Activated CD4-positive, CD25-positive, alpha-beta regulatory T cell (primary cell): ENCODE measurements at places on chromosomes 16 and 17.
A peak's percentile ranks its signal among the peaks of the same experiment; 100 is the strongest.

- DNase-seq = no peak
Measured at GRCh38 chr16:14509055-14509454, 121.0 kb downstream of the PARN start.

GRCh38 chr17:40528692-40529417 lies 27.4 kb upstream of the TNS4 start:
- DNase-seq = no peak

DNA sequence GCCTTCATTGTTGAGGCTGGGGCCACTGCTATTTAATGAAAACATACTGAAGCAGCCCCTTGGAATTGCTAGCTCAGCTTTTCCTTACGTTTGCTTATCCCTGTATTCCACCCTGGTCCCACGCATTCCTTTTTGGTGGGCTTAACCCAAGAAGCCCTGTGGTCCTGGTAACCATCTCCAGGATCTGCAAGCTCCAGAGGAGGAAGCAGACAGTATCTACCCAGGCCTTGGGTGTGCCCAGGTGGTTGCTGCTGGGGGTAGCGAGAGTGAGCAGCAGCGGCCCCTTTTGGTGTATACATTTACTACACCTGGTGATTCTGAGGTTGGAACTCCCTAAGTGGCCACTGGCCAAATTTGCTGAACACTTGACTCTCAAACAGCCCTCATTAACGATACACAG lies 97.7 kb downstream of the CBLN1 start:
- DNase-seq = no peak

- no peak for DNase-seq
Measured at GRCh38 chr16:86244158-86244557, 266.2 kb upstream of the FOXF1 start.

GRCh38 chr16:68644296-68644695 lies 814 bp upstream of the CDH3 start:
- DNase-seq = no peak

- DNase-seq = no peak
Measured at GRCh38 chr17:44828919-44829522, 1.1 kb downstream of the GJC1 start.

DNA sequence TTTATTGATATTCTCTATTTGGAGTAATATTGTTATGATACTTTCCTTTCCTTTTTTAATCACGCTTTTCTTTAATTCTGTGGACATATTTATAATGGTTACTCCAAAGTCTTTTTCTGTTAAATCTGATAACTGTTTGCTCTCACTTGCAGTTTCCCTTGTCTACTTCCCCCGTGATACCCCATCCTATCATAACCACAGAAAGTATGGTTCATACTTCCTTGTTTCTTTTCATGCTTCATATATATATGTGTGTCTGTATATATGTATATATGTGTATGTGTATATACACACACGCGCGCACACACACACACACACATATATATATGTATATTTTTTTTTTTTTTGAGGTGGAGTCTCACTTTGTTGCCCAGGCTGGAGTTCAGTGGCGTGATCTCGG lies 23.5 kb downstream of the SPECC1 start:
- no peak for DNase-seq

DNA sequence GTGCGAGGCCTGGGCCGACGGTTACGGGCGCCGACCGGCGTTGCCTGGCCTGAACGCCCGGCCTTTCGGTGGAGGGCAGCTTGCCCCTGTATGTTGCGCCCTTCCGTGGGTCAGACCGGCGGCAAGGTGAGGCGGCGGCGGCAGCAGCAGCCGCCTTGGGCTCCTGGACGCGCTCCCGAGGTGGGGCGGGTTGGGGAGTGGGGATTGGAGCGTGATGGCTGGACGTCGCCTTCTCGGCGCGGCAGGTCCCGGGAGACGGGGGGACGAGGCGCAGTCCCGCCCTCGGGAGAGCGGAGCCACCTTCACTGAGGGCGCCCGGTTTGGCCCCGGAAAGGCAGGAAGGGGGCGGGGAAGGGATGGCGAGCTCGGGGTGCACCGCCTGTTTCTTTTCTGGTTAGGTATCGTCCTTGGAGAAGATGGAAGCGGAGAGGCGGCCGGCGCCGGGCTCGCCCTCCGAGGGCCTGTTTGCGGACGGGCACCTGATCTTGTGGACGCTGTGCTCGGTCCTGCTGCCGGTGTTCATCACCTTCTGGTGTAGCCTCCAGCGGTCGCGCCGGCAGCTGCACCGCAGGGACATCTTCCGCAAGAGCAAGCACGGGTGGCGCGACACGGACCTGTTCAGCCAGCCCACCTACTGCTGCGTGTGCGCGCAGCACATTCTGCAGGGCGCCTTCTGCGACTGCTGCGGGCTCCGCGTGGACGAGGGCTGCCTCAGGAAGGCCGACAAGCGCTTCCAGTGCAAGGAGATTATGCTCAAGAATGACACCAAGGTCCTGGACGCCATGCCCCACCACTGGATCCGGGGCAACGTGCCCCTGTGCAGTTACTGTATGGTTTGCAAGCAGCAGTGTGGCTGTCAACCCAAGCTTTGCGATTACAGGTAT lies 671 bp downstream of the DGKE start:
- DNase-seq = peak; percentile 52

DNA sequence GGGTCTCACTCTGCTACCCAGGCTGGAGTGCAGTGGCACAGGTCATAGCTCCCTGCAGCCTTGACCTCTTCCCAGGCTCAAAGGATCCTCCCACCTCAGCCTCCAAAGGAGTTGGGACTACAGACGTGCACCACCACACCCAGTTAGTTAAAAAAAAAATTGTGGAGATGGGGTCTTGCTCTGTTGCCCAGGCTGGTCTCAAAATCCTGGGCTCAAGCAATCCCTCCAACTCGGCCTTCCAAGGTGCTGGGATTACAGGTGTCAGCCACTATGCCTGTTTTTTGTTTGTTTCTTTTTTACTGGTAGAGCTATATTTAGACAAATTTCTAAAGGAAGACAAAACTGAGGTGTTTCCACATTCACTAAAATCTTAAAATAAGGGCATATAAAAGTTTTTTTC lies 1.7 kb downstream of the CMTR2 start:
- DNase-seq = no peak

DNA sequence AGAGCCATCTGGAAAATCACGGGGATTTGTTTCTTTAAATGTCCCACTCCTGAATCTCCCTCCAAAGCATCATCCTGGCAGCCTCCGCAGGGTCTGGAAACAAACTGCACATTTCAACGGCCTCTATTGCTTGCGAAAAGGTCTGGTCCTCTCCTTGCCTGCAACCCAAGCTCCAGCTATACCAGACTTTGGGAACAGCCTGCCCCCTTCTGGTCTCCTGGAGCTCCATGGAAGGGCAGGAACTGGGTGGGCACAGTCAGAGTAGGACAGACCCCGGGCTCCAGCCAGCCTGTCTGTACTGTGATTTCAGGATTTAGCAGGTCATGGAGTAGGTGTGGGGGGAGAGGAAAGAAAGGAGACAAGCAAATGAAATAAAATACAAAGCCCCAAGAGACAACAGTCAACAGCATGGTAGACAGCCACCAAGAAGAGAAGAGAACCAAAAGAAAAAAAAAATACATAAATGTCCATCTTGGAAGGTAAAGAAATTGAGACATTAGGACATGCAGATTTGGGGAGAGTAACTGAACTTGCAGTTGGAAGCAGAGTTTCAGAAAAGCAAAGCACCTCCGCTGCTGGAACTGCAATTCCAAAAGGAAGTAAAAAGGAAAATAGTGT lies 2.7 kb downstream of the XYLT1 start:
- no peak for DNase-seq

DNA sequence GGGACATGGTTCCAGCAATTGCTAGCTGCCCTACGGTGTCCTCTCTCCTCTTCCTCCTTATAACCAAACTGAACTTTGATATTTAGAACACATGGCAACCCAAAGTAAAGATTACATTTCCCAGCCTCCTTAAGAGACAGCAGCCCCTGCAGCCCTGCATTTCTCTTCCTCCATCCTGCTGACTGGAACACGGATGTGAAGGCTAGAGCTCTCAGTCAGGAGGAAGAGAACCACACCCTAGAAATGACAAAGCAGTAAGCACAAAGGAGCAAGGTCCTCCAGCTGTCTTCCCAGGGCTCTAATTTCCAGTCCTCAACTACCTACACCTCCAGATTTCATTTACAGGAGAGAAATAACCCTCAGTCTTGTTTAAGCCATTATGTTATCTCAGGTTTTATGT lies 10.9 kb downstream of the DYNC1LI2 start:
- DNase-seq = no peak

- no peak for DNase-seq
Measured at GRCh38 chr17:12958786-12959185, 59.0 kb downstream of the ELAC2 start.

GRCh38 chr16:50578137-50578536 lies 29.9 kb downstream of the NKD1 start:
- DNase-seq = no peak

GRCh38 chr17:64275016-64275415 lies 12.0 kb upstream of the TEX2 start:
- no peak for DNase-seq

- no peak for DNase-seq
Measured at GRCh38 chr16:79121906-79122305, 478.6 kb downstream of the MAF start.

GRCh38 chr16:29698484-29699323 lies 19.7 kb downstream of the QPRT start:
- DNase-seq = no peak

DNA sequence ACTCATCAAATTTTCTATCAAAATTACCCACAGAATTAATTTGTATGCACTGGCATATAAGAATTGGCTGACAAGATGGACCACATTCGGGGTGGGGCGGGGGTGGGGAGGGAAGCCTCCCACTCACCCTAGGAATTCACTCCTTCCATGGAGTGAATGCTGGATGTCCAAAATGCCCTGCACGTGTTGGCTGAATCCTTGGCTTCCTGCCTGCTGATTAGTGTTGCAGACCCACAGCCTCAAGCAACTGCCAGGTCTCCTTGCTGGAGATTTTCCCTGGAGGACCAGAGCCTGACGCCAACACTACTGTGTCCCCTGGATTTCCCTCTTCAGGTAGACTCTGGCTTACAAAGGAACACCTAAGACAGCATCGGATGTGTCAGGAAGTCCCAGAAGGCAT lies 575.7 kb upstream of the CDH11 start:
- no peak for DNase-seq

- no peak for DNase-seq
Measured at GRCh38 chr17:60153606-60154390, 4.0 kb downstream of the CA4 start.

- no peak for DNase-seq
Measured at GRCh38 chr17:42579794-42580551, 2.4 kb upstream of the PSMC3IP start.

DNA sequence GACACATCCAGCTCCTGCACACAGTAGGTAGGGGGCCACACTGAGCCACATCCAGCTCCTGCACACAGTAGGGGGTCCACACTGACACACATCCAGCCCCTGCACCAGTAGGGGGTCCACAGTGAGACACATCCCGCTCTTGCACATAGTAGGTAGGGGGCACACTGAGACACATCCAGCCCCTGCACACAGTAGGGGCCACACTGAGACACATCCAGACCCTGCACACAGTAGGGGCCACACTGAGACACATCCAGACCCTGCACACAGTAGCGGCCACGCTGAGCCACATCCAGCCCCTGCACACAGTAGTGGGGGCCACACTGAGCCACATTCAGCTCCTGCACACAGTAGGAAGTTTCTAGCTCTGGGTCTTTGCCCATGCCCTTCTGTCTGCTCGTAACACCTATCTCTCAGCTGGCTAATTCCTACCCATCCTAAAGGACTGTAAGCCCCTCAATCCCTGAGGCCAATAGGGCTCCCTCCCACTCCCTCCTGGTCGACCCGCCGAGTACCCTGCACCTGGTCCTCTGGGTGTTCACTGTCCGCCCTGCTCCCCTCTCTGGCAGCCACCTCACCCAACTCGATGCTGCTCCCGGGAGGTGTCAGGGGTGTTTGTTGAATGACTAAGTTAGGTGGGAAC lies 9.4 kb upstream of the ATP2A3 start:
- DNase-seq = no peak

DNA sequence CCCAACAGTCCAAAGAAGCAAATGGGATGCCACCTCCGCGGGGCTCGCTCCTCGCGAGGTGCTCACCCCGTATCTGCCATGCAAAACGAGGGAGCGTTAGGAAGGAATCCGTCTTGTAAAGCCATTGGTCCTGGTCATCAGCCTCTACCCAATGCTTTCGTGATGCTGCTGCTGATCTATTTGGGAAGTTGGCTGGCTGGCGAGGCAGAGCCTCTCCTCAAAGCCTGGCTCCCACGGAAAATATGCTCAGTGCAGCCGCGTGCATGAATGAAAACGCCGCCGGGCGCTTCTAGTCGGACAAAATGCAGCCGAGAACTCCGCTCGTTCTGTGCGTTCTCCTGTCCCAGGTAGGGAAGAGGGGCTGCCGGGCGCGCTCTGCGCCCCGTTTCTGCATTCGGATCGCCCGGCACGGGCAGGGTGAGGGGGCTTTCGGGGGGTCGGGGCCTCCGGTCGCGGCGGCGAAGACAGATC lies at the start of gene CDH13:
CDH13 (plus strand) TSS at position 179 of the 471 bp plus-strand sequence.
- no peak for DNase-seq

DNA sequence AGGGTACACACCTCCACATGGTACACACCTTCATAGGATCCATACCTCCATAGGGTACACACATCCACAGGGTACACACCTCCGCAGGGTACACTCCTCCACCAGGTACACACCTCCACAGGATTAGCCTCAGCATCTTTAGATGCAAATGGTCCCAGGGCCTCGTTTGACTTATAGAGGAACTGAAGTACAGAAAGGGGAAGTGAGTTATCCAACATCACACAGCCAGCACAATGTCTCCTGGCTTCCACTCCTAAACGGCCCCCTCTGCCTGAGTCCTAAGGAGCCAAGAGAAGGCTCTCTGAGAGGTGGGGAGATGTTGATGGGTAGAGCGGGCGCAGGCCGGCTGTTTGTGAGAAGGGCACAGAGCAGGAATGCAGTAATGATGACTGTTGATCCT lies 12.0 kb downstream of the FOXN1 start:
- no peak for DNase-seq

GRCh38 chr16:73329358-73330286 lies 281.7 kb upstream of the ZFHX3 start:
- DNase-seq = no peak

- DNase-seq = no peak
Measured at GRCh38 chr16:12531937-12532336, 271.8 kb downstream of the CPPED1 start.

- no peak for DNase-seq
Measured at GRCh38 chr16:67336648-67337047, 10.0 kb downstream of the LRRC36 start.

GRCh38 chr17:59300941-59301340 lies 30.5 kb upstream of the YPEL2 start:
- no peak for DNase-seq

DNA sequence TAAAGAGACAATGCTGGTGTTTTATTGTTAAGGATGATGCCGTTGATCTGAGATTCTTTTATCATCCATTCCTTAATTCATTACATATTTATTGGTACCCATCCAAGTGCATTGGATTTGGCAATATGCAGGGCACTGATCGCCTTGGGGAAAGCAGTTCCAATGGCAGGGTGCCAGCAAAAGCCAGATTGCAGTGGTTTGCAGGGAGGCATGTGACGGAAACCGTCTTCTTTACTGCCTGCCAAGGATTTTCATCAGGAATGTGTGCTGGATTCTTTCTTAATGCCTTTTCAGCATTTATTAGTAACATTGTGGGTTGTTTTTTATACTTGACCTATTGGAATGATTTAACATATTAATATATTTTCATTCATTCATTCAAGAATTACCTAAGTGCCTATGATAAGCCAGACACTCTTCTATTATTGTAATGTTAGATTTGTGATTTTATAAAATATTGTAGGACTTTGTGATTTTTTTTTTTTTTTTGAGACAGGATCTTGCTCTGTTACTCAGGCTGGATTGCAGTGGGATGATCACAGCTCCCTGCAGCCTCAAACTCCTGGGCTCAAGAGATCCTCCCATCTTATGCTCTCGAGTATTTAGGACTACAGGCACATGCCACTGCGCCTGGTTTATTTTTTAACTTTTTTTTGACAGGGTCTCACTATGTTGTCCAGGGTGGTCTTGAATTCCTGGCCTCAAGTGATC lies 93.4 kb upstream of the TNRC6A start:
- no peak for DNase-seq
